ACHN (cell line): ENCODE measurements at places on chromosomes 12 and 14.
A peak's percentile ranks its signal among the peaks of the same experiment; 100 is the strongest.

DNA sequence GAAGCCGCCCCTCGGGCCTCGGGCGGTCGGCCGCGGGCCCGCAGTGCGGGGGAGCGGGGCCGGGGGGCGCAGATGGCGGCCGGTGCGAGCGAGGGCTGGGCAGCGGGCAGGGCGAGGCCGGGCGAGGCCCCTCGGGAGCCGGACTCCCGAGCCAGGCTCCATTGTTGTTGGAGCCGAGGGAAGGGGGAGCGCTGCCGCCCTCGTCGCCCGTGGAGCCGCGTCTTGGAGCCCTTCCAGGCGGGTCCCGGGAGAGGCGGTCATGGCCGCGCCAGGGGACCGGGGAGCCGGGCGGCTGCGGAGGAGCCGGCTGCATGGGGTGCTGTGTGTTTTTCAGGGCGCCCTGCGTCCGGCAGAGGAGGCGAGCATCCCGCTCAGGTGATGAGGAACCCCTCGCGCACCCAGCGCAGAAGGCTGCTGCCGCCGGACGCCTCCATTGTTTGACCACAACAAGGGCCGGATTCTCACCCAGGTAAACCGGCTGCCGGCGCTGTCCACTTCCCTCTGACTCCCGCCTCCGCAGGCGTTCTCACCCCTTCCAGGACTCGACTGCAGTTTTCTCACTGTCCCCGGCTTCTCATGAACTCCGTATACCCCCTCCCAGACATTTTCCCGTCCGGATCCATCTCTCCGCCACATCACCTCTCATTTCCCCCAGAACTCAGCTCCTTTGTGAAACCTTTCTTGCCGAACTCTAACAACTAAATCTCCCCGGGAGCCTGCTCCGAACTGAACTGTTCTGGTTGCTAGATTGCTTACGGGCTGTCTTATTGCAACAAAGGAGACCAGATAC lies 732 bp downstream of the ZNF664 start:
- DNase-seq = peak; percentile 48

GRCh38 chr12:43289426-43289801 lies 262.6 kb downstream of the ADAMTS20 start:
- DNase-seq = no peak

- DNase-seq = no peak
Observed at GRCh38 chr12:90298289-90298948, 589.8 kb upstream of the ATP2B1 start.

- DNase-seq = no peak
Observed at GRCh38 chr12:43835264-43835655, 621 bp upstream of the TMEM117 start.

DNA sequence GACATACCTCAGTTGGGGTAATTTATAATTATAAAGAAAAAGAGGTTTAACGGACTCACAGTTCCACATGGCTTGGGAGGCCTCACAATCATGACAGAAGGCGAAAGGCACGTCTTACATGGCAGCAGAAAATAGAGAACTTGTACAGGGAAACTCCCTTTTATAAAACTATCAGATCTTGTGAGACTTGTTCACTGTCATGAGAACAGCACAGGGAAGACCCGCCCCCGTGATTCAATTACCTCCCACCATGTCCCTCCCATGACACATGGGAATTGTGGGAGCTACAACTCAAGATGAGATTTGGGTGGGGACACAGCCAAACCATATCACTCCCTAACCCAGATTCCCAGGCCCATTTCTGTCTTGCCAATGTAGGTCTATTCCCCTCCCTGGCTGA lies 22.1 kb downstream of the MYO1H start:
- no peak for DNase-seq

GRCh38 chr14:105860615-105861580 lies 334.5 kb downstream of the TMEM121 start:
- DNase-seq = no peak
